ENCODE measurements at places on chromosomes 3 and 15.

DNA sequence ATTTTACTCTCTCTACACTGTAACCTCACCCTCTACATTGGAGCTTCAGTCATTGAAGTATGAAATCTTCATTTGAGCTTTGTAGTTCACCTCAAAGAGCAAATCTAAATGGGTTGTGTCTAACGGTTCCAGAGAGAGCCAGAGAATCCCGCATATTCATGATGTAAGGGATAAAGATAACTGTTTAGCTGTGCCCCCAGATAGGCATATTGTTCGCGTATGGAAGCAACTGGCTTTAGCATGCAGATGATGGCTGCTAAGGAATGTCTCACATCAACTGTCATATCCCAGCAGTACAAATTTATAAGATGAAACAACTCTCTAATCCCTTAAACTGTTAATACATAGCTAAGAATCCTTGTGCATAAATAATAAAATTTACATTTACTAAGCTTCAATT lies 412.7 kb upstream of the ROBO2 start:
- no peak for DNase-seq

DNA sequence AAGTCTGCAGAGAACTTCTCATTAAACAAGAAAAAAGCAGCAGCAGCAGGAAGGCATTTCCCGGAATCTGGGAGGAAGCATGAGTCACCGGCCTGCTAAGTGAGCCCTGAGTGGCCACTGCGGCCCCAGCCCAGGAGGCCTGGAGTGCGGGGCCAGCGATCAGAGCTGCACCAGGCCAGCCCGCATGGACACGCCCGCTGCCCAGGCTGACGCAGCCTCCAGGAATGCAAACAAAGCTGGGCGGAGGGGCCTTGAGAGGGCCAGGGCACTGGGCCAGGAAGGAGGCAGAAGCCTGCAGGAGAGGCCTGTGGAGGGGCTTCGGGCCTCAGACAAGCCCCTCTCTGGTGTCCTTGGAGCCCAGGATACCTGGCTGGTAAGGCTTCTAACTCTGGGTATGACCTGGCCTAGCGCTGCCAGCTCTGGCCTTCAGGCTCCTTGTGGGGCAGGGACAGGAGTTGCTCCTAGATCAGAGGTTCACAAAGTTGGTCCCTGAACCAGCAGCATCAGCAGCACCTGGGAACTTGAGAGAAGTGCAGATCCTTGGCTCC lies 101.2 kb downstream of the SMAD6 start:
- no peak for DNase-seq

DNA sequence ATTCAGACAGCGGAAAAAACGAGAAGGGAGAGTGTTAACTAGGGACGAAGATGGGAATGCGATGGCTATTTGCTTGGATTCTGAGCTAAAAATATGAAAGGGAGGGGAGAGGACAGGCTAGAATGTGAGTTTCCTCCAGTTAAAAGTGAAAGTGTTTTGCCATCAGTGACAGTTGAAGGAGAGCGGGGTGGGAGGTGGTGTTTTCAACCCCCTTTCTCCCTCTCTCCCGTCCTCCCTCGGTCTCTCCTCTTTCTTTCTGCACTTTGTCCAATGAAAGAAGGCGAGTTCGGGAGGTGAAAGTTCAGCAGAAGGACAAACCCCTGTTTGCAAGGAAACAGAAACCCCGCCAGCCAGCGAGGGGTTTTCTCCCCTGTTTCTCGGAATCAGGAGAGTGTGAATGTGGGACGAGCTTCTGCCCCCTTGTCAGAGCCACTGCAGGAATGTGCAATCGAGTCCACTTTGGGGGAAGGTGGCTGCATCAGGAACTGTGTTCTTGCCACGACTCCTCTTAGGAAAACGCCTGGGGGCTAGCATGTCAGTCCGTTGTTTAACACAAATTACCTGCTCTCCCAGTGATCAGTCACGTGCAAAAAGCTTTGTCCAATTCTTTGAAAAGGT lies 975 bp upstream of the FOXP1 start:
- peak; percentile 34 for DNase-seq

DNA sequence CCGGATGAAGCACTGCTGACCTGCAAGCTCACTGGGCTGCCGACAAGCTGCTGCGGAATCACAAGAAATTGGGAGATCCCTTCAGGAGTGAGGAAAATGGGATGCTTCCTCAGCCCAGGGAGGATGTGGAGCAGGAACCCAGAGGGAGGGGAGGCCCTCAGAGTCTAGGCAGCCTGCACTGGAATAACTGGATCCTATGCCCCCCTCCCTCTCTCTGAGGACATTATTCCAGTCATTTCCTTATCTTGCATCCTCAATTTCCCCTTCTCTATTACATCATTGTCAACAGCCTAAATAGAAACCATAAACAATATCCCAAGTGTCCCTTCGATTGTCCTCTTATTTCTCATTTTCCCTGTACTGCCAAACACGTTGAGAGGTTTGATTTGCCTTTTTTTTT lies 169.0 kb downstream of the OPA1 start:
- DNase-seq, result no peak

DNA sequence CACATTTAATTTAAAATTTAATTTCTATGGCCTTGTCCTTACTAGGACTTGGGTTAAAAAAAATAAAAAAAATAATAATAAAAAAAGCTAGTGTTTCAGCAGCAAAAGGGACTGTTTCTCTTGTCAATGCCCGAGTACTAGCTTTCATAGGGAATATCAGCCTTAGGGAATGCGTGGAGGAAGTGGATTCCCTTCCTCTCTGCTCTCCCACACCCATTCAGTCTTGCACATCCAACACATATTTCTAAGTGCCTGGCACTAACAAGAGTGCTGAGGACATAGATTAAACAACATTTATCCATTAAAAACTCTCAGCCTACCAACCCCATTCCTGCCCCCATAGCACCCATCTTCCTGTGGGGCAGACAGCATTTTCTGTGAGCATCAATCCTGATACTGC lies 6.2 kb downstream of the ZNF385D start:
- DNase-seq, result no peak

DNA sequence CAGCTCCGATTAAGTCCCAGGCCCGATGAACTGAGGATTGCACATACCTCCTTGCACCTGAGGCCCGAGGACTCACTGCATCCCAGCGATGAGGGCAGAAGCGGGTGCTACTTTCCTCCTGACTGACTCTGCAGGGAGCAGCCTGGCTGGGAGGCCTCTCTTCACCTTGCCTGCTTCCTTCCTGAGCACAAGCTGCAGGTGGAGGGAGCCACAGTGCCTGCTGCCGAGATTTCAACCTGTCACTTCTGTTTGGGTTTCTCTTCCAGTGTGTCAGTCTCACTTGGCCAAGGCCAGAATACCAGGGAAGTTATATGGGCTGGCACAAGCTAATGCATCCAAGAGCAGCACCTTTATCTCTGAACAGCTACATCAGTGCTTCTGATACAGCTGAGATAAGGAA lies 185.4 kb downstream of the NTRK3 start:
- DNase-seq, result no peak

DNA sequence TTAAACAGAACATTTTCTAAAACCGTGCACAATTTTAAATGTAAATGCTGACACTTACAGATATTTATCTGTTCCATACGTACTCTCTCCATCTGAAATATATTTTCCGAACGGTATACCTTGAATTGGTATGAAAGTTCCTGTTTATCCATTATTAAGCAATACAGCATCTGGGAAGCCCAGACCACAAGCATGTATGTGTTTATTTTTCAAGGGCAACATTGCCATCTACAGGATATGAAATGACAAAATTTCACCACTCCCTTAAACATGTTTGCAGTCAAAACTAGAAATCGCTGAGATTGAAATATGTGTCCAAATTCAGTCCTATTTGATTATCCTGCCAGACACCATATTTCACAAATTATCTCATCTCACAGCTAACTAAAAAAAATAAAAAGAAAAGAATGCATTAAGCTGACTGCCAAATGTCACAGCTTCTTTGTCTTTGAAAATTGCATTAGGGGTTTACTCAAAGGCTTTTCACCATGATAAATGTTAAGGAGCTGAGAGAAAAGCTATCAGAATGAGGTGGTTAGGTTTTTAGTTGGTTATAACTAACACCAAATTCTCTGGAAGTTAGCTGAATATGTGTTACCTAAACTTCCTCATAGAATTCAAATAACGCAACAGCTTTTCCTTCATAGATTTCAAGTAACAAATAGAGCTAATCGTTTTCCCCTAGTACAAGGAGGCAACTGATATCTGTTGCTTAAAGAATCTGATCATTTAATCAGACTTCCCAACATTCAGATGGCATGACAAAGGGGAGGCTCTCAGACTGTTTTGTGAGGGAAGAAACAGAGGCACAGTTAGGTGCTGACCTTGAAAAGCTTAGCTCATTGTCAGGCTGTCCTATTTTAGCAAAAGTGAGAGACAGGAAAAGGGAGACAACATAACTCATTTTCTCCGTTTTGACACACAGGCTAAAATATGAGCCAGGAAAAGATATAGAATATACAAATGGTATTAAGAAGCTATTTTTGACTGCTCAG lies 533.1 kb downstream of the TBL1XR1 start:
- DNase-seq, result no peak

DNA sequence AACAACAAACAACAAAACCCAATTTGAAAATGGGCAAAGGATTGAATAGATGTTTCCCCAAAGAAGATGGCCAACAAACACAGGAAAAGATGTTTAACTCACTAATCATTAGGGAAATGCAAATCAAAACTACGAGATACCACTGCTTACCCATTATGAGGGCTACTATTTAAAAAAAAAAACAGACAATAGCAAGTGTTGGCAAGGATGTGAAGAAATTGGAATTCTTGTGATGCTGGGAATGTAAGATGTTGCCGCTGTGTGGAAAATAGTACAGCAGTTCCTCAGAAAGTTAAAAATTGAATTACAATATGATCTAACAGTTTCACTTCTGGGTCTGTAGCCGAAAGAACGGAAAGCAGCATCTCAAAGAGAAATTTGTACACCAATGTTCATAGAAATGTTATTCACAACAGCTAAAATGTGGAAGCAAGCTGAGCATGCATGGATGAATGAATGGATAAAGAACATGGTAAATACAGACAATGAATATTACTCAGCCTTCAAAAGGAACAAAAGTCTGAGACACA lies 121.9 kb downstream of the CHSY1 start:
- DNase-seq, result no peak

DNA sequence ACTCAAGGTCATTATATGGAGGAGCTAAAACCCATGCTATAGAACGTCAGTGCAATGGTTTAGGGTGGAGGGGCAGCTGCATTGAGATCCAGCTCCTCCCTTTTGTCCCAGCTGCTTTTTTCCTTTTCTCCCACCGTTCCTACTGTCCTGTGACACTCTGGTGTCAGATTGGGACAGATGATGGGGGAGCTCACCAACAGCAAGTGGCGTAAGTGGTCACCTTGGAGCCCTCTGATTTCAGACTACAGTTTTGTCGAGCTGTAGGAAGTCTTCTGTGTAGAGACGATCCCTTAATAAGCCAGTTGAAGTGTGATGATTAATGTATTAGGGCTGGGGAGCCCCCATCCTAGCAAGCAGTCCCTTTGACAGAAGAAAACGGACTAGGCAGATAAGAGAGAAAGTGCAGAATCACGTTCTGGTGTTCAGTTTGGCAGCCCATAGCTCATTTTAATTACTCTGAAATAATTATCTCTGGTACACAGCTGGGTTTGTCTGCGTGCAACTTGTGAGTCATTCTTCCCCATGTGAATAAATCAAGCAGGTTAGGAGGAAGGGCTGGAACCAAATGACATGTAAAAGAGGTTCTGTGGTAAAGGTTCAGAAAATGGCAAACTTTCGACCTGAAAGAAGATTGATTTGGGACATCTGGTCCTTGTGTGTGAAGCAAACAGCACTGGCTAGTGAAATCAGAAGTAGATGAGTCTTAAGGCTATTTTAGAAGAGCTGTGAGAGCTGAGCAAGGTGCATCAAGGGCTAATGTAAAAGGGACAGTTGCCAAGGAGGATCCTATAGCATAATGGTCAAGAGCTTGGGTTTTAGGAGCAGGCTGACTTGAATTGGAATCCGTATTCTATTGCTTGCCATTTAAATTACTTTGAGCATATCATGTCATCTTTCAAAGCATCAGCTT lies 241.4 kb downstream of the EDEM1 start:
- DNase-seq, result no peak

GRCh38 chr3:127717357-127718244 lies 44.8 kb downstream of the ABTB1 start:
- DNase-seq, result no peak

GRCh38 chr3:42263354-42264346 lies 2.3 kb downstream of the CCK start:
- DNase-seq, result no peak

DNA sequence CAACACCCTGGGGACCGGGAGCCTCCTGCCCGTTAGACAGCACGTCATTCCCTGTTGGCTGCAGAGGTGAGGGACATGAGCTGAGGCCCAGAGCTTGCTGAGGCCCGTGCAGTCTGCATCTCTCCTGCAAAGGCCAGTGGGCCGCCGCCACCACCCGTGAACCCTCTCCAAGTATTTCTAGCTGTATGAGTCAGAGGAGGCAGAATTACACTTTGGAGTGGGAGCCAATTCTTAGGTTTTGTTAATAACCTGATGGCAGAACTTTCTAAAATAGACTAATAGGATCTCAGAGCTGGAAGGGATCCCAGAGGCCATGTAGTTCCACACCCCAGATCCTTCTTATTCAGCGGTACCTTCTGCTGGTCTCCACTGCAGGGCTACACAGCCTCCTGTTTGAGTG lies 335.2 kb upstream of the CTDSPL start:
- no peak for DNase-seq

DNA sequence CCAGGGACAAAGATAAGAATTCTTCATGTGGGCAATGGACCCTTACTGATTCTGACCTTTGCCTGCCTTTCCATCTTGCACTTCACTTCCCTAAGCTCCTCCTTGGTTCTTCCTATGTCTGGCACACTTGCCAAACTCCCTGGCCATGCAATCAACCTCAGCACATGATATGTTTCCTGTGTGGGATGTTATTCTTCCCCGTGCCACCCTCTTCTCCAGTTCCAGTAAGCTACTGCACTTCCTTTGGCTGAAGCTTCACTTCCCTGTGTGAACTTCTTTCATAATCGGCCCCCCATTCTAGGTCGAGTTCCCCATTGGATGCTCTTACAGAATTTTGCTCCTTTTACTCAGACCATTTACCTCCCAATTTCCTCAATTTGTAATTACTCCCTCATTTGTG lies 10.7 kb upstream of the TASOR start:
- DNase-seq, result no peak

- no peak for DNase-seq
Observed at GRCh38 chr3:88403319-88403718, 253.6 kb downstream of the C3orf38 start.

DNA sequence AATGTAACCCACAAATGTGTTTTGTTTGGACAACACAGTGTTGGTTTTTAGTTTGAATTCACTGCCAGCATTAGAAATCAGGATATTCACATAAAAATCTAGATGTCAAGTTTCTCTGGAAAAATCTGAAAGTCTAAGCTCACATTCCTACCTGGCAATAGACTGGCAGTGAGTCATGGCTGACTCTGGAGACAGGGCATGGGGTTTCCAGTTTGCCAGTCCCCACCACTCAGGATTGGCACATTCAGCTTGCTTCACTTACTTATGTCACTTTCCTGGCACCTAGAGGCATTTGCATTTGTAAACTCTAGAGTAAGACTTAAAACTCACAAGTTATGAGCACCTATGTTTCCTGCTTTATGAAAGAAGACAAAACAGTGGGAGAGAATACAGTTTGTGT lies 19.1 kb upstream of the SEC61A1 start:
- no peak for DNase-seq

GRCh38 chr3:141321109-141321497 lies 47.2 kb upstream of the ZBTB38 start:
- DNase-seq, result no peak

Data from stimulated activated CD4-positive, alpha-beta T cell treated with anti-CD3 and anti-CD28 coated beads, Interleukin-1b, Interleukin-23, amount 100 ng/mL, for 4 hours (primary cell).